ENCODE measurements at places on chromosomes 6 and 20.

- DNase-seq: no peak
Measured at GRCh38 chr6:54112151-54112650, 958 bp downstream of the MLIP start.

DNA sequence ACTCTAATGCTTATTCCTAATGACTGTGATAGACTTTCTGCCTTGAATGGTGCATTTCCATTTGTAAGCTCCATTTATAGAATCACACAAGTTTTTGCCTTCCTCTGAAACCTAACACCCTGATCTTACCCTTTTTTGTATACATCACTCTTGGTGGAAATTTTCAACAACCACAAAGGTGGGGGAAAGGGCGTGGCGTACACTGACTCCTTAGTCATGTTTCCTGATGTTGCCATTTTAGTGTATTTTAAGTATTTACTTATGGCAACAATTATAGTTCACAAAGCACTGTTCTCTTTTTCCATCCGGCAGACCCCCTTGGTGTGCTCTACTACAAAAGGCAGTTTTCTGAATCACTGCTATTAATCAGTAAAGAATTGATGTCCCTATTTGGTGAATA, 92.0 kb downstream of the ATXN1 start:
- peak; percentile 56 for DNase-seq

- no peak for DNase-seq
Measured at GRCh38 chr6:141963543-141964295, 169.0 kb upstream of the GJE1 start.

- DNase-seq: no peak
Measured at GRCh38 chr20:47349365-47350180, 6.9 kb downstream of the ZMYND8 start.

DNA sequence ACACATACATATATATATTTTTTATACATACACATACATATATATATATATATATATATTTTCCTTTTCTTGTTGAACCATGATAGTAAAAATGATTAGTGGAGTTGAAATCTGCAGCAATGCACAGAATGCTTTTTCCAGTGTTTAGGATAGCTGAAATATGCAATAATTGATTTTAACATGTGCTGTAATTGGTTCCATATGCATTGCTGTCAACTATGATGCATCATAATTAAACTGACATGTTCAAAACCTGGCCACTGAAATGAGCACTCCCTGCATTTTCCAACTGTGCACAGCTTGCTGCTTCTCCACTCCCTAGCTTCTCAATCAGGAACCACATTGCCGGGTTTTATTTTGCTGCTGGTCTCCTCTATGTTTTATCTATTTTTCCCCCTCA, 358.3 kb downstream of the PAX1 start:
- no peak for DNase-seq

- no peak for DNase-seq
Measured at GRCh38 chr6:17816921-17817611, 110.3 kb upstream of the NUP153 start.

- no peak for DNase-seq
Measured at GRCh38 chr6:150541576-150541975, 58.1 kb upstream of the PLEKHG1 start.

GRCh38 chr20:8874437-8874836, 194.4 kb upstream of the PLCB4 start:
- DNase-seq: no peak

DNA sequence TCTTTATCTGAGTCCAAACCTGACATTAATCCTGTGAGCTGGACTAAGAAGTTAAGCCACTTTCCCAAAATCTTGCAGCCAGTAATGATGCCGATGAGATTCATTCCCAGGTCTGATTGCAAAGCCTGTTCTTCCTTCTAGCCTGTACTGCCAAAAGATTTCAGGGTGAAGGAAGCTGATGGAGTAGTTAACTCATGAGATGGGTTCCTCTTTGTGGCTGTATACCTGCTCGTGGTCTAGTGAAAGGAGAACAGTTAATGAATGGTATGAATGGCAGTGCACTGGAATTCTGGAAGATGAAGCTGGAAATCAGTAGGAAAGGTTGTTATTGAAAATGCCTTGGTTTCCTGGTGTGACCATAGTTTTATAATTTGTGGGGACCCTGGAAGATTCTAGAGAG, 112.0 kb downstream of the FYN start:
- DNase-seq: no peak

DNA sequence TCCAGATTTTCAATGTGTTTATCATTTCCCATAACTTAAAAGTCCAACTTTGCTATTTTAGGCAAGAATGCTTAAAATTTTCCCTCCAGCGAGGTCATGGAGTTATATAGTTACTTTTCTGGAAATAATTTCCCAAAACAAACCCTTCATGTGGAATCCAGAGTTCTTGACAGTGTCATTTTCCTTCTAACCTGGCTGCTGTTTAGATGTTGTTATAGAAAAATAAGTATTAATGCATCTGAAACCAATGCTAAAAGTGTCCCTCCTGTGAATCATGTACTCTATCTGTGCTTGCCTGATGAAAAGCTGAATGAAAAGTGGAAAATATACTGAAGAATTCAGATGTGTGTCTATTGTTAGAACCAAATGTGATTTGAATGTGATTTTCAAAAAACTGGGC, 245.3 kb upstream of the HSF2 start:
- no peak for DNase-seq

GRCh38 chr6:140987364-140988155, 1145.2 kb upstream of the GJE1 start:
- DNase-seq: no peak

DNA sequence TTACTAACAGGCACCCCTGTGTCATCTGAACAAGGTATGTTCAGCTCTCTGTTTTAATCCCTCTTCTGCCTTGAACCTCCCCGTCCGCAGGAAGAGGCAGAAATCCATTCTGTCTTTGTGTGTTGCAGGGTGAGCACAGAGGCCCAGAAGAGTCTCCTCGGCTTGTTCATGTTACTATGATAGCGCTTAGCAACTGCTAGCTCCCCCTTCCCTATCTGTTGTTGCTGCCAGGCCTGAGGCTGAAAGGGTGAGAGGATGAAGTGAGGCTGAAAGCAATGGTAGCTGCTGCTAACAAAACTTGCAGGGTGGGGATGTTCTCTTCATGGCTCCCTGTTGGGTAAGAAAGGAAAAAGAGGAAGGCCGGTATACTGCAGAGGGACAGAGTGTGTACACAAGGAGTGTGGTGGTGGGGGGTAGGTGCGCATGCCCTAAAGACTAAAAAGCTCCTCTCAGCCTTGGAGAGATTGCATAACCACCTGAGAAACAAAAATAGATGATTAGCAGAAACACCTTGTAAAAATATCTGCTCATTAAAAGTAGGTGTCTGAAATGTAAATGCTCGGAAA, 55.2 kb upstream of the CITED2 start:
- no peak for DNase-seq

GRCh38 chr6:127635091-127635490, 58.1 kb downstream of the C6orf58 start:
- DNase-seq: no peak

DNA sequence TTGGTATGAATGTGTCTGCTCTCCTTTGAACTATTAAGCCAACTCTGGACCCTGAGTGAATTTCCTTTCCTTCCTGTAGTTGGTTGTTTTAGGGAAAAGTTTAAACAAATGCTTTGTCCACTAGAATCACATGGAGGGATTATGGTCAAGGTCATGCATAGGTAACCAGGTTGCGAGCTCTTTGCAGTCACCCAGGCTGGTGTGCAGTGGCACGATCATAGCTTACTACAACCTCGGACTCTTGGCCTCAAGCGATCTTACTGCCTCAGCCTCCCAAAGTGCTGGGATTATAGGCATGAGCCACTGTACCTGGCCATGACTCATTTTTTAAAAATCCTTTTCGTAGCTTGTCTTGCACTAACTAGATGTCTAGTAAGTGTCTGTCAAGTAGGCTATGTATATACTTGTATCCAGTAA, 88.0 kb upstream of the SOX4 start:
- DNase-seq: no peak

- no peak for DNase-seq
Measured at GRCh38 chr6:43977404-43978111, 149.7 kb downstream of the MRPL14 start.

DNA sequence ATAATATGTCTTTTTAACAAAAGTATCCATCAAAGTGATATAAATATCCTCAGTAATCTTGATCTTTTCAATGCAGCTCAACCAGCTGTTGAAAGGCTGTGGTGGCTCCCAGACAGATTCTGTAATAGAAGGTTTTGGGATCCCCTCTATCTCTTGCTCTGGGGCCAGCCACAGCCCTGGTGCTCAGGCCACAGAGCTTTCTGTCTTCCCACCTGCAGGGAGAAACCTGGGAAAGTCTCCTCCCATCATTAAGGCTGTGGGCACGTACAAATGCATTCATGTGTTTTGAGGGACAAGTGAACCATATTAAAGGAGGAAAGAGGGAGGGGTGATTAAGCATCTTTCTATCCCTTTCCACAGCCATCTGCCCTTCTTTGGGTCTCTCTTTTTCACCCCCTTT, 183.1 kb downstream of the PRDM13 start:
- DNase-seq: no peak

GRCh38 chr6:105402090-105402938, 568 bp downstream of the PREP start:
- peak; percentile 6 for DNase-seq

GRCh38 chr20:21571841-21572690, 58.2 kb upstream of the NKX2-2 start:
- DNase-seq: no peak

DNA sequence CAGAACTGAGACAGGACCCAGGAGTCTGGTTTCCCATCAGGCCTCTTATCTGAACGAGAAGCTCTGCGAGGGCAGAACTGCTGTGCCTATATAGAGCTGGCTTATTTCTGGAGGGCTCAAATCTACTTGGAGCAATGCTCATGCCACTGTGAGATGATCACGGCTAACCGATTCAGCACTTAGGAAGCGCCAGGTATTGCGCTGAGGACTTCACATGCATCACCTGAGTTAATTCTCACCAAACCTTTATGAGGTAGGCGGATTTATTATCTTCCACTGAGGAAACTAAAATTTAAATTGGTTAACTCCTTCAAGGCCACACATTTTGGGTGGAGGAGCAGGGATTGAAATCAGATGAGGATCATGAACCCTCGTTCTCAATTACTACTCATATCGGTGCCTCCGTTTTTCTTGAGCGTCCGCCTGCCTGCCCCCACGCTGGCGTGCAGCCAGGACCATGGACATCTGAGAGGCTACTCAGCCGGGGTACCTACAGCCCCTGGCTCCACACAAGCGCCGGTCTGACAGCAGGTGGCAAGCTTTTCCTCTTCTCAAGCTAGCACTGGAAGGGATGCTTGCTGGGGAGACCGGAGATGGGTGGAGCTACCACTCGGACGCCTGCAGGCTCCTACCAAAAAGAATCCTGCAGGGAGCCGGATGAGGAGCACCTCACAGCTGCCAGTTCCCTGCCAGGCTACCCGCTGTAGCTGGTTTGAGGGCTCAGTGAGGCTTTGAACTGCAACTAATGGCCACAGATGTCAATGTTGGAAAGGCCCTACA, 1.0 kb upstream of the PCIF1 start:
- DNase-seq: peak; percentile 25

- no peak for DNase-seq
Measured at GRCh38 chr6:111745186-111745585, 128.1 kb downstream of the FYN start.

- no peak for DNase-seq
Measured at GRCh38 chr6:100261486-100261885, 203.2 kb downstream of the SIM1 start.

DNA sequence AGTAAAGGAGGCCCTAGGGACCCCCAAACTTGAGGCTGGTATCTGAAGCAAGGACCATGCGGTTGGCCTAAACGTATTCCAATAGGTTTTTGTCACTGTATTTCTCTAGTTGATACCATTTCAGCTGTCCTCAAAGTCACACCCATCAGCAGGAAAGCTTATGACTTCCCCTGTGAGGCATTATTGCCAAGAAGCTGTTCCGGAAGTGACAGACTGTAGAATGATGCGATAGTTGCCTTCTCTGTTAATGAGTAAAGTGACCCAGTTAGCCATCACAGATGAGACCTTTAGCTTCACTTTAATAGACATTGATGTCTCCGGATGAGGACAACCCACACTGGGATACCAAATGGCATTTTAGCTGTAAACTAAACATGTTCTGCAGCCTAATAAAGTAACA, 147.9 kb downstream of the RNGTT start:
- no peak for DNase-seq

- DNase-seq: no peak
Measured at GRCh38 chr6:157658301-157658700, 164.7 kb upstream of the SNX9 start.
